ENCODE measurements at places on chromosomes 5 and 9.

DNA sequence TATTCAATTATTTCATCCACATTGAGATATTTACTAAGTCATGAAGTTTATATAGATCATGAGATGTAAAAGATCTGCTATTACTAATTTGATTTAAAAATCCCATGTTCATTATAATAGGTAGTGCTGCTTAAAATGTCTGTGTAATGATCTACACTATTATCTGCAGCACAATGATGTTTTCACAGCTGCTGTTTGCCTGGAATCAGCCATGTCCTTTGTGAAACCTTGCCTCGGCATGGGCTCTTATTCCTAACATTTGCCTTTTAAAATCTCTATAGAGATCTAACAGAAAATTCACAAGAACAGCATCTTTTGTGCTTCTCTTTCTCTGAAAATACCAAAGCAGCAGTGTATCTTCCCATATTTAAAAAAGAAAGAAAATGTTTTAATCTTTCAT, 444.6 kb downstream of the PTPRD start:
- DNase-seq: no peak

DNA sequence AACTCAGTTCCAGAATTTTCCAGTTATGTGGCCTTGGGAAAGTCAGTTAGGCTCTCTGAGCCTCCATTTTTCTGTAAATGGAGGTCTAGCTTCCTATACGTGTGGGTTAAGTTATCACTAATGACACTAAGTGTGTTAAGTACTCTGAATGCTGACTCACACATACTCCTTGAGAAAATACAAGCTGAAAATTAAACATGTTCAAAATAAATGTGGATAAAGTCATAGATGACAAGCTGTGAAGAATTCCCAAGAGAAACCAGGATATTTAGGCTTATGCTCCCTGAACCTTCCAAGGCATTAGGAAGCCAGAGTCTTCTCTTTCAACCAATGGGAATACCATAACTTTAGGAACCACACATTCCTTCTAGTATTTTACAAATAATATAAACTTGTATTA, 58.1 kb downstream of the ABCA1 start:
- DNase-seq: peak; percentile 46

GRCh38 chr9:34463098-34463900, 4.7 kb downstream of the DNAI1 start:
- DNase-seq: peak; percentile 93

DNA sequence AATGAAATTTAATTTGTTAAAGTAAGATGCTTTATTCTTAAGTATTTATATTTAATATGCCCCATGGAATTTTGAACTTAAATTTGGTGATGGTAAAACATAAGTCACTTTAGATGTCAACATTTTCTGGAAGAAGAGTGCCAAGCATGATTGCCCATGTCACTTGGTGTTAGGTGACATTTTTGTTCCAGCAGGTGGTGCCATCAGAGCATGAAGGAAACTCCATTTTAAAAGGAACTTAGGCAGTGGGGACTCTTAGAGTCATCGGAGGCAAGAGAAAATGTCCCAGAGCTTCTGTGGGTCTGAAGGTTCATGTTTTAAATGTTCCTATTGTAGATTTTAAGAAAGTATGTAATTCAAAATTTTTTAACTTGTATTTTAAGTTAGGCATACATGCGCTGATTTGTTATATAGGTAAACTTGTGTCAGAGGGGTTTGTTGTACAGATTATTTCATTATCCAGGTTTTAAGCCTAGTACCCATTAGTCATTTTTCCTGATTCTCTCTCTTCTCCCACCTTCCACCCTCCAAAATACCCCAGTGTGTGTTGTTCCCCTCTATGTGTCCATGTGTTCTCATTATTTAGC, 789.3 kb downstream of the SEMA5A start:
- DNase-seq: peak; percentile 60

GRCh38 chr9:16364347-16364746, 506.1 kb downstream of the BNC2 start:
- no peak for DNase-seq
